ENCODE measurements at places on chromosomes 2 and 18.
A peak's percentile ranks its signal among the peaks of the same experiment; 100 is the strongest.

GRCh38 chr2:152950126-152950525 lies 231.7 kb downstream of the ARL6IP6 start:
- DNase-seq: no peak

DNA sequence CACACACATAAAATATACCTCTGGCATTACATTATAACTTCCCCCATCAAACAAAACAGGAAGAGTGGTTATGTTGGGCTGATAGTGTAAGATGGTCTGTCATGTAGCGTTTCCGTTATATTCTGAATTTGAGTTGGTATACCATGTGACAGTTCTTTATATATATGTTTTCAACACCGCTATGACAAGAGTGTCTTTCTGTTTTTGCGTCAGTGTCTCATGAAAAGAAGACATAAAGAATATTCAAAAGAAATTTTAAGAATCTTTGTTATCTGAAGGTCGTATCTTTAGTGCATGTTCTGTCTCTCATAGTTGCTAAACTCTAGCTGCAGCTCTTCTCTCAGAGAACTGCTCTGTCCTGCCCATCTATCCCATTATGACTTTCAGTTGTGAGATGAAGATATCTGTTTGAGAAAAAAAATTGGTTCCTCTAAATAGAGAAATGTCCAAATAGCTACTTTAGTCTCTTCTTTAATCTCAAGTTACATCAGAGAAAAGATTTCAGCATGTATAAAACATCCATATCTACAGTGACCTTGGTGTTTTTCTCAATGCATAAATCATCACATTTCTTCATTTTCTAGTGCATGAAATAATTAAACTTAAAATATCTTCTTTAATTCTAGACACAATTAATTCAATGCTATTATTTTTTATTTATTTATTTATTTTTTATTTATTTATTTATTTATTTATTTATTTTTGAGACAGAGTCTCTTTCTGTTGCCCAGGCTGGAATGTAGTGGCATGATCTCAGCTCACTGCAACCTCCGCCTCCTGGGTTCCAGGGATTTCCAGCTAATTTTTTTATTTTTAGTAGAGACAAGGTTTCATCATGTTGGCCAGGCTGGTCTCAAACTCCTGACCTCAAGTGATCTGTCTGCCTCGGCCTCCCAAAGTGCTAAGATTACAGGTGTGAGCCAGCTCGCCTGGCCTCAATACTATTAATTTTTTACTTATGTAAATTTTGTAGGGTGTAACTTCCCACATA lies 24.3 kb upstream of the PSME4 start:
- DNase-seq: no peak

DNA sequence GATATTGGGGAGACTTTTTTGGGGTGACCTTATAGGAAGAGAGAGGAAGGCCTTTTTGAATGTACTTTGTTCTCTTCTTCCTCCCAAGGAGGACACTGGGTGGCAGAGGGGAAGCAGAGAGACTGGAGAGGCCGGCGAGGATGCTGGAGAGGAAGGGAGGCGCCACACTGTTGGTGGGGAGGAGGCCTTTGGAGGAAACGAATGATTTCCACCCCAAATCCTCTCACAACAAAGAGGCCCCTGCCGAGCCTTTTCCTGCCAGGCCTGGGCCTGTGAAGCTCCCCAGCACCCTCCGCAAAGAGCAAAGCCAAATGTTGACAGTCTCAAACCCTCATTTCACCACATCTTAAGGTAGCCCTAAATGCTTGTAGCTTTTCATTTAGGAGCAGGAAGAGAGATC lies 59.0 kb upstream of the UPP2 start:
- DNase-seq: no peak

- no peak for DNase-seq
Observed at GRCh38 chr2:139836769-139837168, 1056.6 kb upstream of the NXPH2 start.

GRCh38 chr18:62663731-62664336 lies 51.5 kb upstream of the PHLPP1 start:
- DNase-seq: peak; percentile 39

DNA sequence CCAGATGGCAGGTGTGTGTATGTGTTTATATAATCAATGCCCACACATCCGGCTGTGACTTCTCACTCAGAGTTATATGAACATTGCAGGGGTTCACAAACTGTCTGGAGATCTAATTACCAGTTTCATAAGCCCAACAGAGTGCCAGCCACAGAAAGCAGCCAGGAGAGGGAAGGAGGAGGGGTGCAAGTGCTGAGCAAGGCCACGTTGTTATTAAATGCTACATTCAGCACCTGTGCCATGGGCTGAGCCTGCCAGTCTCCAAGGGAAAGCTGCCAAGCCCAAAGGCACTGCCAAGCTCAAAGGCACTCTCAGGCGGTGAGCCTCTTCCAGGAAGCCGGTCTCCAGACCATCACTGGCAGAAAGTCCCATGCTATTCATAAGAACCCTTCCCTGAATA lies 17.4 kb downstream of the XDH start:
- no peak for DNase-seq

- DNase-seq: no peak
Observed at GRCh38 chr2:233100192-233100998, 40.3 kb downstream of the INPP5D start.

GRCh38 chr2:159073256-159073655 lies 104.8 kb downstream of the TANC1 start:
- no peak for DNase-seq
